Activated T-helper 2 cell treated with anti-CD3 and anti-CD28 coated beads, Interferon-gamma antibody, Interleukin-2, Interleukin-4, amounts not matched to agents 10 μg/mL and 5 μg/mL and 100 μg/mL, durations not matched to agents 14 hours and 24 hours and 36 hours (primary cell): ENCODE measurements at places on chromosomes 5 and 9. TPM values are rescaled to one million over a fixed set of nuclear protein-coding genes. Genes with fewer than 3 reads are reported as not detected.

Gene DCAF12
- 42.8 and 43.5 TPM in 2 replicates for total RNA-seq

Gene GPRIN1
- total RNA-seq, result 3.0 and 3.6 TPM in 2 replicates

Gene LEAP2
- 4.3 and 4.4 TPM in 2 replicates for total RNA-seq

Gene PCDHGA12
- total RNA-seq, result 0.11 and 0.16 TPM in 2 replicates

Gene SARDH
- total RNA-seq, result 1.1 and 1.6 TPM in 2 replicates

Gene GLT6D1
- not detected in 2 replicates for total RNA-seq

Gene UNC5A
- not detected in 2 replicates for total RNA-seq

Gene RGMB
- total RNA-seq, result 0.18 and 0.39 TPM in 2 replicates

Gene HRCT1
- not detected in 2 replicates for total RNA-seq
